ENCODE measurements at places on chromosomes 2 and 18.

GRCh38 chr2:107730898-107731297, 95.8 kb upstream of the RGPD4 start:
- H3K4me1 ChIP-seq: no peaks in the 10 kb centered on the region
- H3K36me3 ChIP-seq: no peaks in the 10 kb centered on the region

- peaks cover 3% of the 10 kb centered on the region for H3K27me3 ChIP-seq
- no peaks in the 10 kb centered on the region for H3K36me3 ChIP-seq
- H3K27ac ChIP-seq: peak within 1 kb of the TSS; percentile 90
- DNase-seq: peak; percentile 86
Measured at GRCh38 chr18:75209129-75209950, at the start of gene PTGR3. Gene PTGR3, minus strand, starts transcription at chr18:75209139. Its CDS starts 81 bp downstream, at chr18:75209058.

DNA sequence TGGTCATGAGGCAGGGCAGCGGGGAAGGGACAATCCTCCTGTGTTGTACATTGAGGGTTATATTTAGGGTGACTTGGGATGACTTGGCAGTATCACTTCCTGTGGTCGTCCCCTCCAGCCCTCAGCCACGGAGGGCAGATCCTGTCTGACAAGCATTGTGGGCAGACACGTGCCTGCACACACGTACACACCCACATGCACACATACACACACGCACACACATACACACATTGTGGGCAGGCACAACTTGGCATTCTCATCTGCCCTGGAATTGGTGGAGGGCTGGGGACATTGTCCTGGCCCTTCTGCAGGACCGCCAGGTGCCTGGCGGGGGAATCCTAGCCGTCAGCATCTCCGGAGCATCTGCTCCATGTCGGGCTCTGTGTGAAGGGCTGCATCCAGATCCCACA, 47.6 kb downstream of the ODC1 start:
- DNase-seq: peak; percentile 44
- no peak overlapping the region for H3K4me3 ChIP-seq
- no peak overlapping the region for H3K27ac ChIP-seq
- peaks cover 36% of the 10 kb centered on the region for H3K4me1 ChIP-seq
- H3K27me3 ChIP-seq: no peaks in the 10 kb centered on the region
- H3K36me3 ChIP-seq: peaks cover 2% of the 10 kb centered on the region

DNA sequence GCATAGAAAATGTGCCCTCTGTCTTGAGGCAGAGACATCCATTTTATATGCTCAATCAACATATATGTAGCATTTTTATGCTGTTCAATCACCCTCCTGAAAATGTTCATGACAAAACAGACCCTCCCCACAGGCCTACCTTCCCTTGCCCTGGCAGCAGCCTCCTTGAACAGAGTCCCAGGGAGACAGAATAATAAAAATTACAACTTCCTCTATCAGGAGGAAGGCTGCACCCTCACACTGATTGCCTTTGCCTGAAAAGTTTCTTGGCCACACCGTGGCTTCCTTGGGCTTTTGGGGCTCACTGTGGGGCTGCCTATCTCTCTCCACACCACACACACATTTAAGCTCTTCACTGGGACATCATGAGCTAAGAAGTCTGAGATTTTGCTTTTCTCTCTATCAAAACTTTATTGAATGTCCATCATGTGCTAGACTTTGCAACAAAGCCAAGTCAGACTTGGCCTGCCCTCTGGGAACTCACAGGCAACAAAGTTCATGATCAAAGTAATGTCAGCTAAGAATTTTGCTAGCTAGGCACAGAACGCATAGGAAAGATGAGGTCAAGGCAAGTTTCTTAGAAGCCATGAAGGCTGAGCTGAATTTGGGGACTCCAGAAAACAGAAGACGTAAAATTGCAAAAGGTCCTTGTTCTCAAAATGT, 101.6 kb downstream of the BCL2L11 start:
- H3K27me3 ChIP-seq: no peaks in the 10 kb centered on the region
- H3K4me1 ChIP-seq: peaks cover 3% of the 10 kb centered on the region
- no peak for DNase-seq
- no peak overlapping the region for H3K27ac ChIP-seq

All from natural killer cell (primary cell).